Fibroblast of skin of abdomen (primary cell): ENCODE measurements at places on chromosomes 2 and 18.
A peak's percentile ranks its signal among the peaks of the same experiment; 100 is the strongest.

DNA sequence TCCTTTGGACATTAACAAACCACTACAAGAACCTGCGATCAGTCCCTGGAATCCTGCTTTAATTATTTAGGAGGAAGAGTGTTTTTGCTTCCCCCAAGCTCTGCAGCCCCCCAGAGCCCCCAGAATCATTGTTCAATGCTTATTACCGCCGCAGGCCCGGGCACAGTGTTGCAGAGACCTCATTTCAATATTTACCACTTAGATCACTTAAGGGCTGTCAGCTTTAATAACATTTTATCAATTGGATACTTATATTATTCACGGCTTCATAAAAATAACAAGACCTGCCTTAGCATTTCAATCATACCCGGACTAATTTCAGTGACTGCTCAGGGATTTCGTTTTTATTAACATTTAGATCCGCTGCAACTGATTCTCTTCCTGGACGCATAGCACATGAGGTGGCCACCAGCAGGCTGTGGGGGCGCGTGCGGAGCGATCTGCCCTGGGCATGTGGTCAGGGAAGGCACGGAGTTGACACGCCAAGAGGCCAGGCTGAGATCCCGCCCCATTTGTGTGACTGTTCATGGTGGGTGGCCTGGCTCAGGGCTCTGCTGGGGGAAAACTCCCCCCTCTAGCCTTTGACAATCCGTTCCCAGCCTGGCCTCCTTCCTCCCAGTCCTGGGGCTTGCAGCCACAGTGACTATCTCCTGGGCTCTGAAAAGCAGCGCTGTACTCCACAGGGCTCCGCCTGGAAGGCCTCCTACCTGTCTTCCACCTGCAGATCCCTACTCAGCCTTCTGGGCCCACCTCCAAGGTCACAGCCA lies 267.6 kb downstream of the SRBD1 start:
- DNase-seq, result peak; percentile 14

DNA sequence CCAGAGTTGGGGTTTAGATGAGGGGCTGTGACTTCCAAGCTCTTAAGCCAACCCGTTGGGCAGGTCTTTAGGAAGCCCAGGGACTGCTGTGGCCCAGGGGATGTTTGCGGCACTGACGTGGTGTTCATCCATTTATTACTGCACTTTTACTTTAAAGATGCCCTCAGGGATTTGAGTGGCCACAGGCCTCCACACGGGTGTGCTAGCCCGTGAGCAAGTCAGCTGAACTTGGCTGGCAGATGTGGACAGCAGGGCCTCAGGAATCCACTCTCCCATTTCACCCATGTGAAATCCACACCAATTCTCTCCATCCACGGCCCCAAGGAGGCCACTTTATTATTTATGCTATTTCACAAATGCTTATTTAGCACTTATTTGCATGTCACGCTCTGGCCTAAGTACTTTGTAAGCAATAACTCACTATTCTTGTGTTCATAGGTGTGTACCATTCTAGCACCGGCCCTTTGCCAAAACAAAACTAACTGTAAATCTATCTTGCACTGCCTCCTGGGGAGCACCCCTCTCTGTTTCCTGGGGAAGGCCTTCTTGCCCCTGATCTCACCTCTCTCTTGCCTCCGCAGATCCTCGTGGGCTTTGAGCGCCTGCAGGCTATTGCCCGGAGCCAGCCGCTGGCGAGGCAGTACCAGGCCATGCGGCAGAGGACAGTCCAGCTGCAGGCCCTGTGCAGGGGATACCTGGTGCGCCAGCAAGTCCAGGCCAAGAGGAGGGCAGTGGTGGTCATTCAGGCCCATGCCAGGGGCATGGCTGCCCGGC lies 39.1 kb upstream of the GPR17 start:
- DNase-seq, result no peak

DNA sequence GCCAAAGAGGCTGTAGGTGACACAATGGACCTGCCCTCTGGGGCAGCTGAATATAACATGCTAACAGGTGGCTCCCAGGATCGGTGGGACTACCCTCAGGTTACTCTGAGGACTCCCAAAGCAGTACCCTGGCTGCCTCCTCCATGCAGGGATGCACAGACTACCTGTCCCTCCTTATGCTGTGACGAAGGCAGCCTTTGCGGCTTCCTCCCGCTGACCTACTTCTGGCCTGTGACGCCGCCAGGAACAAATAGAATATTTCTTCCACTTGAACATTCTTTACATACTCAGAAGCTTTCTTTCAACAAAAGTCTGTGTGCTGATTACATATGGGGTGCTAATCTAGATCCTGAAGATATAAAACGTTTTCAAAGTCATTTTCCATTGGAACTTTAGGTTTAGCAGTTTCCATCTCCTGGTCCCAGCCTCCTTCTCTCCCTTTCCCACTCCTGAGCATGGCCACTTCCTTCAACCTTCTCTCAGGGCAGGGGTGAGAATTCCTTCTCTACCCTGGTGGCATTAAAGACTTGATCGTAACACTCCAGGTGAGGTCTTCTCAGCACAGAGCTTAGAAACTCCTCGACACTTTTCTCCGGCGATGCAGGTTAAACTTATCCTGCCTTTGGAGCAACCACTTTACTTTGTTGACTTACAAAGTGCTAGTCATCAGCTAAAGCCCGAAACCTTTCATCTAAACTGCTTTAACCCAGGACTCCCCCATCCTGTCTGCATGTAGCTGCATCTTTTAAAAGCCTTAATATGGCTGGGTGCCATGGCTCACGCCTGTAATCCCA lies 58.9 kb upstream of the STK17B start:
- DNase-seq, result no peak

- no peak for DNase-seq
Measured at GRCh38 chr18:2281523-2282199, 289.6 kb downstream of the METTL4 start.

- DNase-seq, result no peak
Measured at GRCh38 chr2:109457366-109457765, 156.4 kb downstream of the SEPTIN10 start.
